ENCODE measurements at places on chromosomes 12 and 14.

DNA sequence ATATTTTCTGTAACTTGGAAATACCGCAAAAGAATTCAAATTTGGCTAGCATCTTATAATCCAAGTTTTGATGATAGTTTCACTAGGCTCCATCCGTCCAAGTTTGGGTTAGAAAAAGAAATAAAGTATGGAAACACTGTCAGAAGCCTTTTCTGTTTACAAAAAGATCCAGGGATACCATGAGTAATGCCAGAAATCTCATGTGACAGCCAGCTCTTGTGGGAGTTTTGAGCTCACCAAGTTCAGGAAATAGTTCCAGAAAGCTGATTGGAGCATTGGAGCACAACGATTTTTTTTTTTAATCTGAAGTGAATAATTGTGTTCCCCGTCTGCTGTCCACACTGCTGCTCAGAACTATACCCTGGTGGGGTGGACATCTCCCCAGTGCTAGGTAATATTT, 229.7 kb upstream of the NPAS3 start:
- DNase-seq, result peak; percentile 74

DNA sequence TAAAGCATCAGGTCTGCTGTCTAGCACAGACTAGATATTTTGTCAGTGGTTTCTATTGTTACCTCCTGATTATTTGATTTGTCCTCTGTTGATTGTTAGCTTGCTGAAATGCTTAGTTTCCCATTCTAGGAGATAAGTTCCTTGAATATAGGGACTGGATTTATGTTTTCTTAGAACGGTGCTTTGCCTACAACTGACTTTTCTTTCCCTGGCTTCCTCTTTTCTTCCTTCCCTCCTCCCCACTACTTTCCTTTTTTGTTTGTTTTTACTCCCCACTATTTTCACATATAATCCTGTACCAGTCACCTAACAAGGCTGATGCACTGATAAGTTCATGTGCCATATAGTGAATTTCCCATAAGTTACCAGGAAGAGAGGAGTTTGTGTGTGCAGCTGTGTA, 58.5 kb upstream of the METAP2 start:
- no peak for DNase-seq

- DNase-seq, result no peak
Observed at GRCh38 chr12:132577191-132577920, 33.0 kb downstream of the LRCOL1 start.

DNA sequence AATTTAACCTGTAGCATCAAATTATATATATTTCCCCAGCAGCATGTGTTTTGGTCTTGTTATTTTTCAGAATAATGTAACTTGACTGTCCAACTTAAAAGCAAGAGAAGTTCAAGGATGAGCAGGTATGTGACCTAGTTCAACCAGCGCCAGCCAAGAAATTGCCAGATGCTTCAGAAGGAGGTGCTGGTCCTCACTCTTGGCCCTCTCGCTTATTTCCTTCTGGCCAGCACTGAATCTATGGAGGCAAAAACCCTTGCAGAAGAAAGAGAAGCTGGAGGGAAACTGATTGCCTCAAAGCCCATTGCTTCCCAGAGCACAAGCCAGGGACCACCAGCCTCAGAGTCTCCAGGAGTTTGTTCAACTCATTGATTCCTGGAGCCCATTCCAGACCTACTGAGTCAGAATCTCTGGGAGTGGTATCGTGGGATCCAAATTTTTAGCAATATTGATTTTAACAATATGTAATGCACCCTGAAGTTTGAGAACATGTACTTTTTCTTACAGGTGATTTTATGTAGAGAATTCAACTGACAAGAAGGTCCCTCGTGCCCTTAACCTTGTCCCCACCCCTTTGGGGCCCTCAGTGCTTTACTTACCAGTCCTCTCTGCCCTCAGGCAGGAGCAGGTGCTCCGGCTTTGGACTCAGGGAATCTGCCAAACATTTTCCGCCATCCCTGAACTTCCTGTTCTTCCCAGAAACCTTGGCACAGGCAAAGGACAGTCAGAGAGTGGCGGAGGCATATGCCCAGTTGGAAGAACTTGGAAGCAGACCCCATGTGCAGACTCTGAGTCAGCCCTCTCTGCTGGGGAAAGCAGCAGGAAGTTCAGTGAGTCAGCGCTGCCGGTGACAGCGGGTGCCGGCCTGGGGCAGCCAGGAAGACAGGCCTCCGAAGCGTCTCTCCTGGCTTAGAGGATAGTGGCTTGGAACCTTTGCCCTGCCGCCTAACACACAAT, 10.4 kb downstream of the BEST3 start:
- DNase-seq, result peak; percentile 96

GRCh38 chr12:46153268-46153872, 115.5 kb downstream of the SLC38A1 start:
- DNase-seq, result peak; percentile 10

DNA sequence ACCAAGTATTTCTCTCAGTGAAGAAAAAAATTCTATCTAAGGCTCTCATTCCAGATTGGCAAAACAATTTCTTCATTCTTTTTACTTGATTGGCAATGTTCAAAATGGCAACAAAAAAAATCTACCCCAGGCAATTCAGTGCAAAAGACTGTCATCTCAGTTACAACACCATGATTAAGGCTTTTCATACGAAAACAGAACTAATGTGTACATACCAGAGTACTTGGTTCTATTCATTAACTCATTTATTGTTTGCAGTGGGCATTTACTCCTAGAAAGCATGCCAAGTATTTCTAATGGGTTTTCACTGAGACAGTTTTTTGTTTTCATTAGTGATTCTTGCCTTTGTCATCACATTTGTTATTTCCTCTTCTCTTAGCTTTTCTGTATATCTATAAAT, 33.0 kb downstream of the DBX2 start:
- DNase-seq, result no peak

- DNase-seq, result no peak
Observed at GRCh38 chr12:75184516-75184915, 25.1 kb downstream of the KCNC2 start.

- no peak for DNase-seq
Observed at GRCh38 chr12:98691351-98691750, 46.3 kb downstream of the APAF1 start.

DNA sequence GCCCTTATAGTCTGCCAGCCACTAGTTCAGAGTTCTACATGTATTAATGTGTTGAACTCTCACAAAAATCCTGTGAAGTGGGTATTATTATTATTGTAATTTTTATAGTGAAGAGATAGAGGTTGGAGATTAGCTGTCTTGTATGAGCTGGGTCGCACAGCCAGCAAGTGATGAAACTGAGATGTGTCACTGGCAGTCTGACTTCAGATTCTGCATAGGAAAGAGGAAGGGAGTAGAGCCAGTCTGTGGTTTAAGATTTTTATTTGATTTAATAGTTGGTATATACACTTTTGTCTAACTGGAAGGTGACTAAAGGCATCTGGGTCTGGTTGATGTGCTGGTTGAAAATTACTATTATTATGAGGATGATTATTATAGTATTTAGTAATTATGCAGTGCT, 5.8 kb upstream of the FRS2 start:
- no peak for DNase-seq

DNA sequence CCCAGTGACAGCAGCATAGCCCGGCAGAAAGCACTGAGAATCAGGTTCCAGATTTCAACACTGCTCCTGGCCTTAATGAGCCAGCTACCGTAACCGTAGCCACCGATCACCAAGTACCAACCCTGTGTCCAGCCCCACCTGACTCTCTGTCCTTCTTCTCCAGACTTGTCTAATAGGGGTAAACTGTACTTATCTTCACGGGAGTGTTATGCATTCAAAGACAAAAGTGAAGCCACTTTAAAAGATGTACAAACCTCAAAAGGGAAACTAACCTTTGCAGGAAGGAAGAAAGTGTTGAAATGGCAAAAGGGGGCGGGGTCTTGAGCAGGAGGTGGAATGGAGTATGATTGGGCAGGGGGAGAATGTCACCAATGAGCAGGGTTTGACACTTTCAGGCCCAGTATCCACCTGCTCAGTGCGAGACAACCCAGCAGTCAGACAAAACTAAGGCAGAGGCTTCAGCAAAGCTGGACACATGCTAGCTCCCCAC, 226.1 kb downstream of the CHST11 start:
- DNase-seq, result no peak

Data from A172 (cell line).